ENCODE measurements at places on chromosomes 3 and 15.
A peak's percentile ranks its signal among the peaks of the same experiment; 100 is the strongest.

DNA sequence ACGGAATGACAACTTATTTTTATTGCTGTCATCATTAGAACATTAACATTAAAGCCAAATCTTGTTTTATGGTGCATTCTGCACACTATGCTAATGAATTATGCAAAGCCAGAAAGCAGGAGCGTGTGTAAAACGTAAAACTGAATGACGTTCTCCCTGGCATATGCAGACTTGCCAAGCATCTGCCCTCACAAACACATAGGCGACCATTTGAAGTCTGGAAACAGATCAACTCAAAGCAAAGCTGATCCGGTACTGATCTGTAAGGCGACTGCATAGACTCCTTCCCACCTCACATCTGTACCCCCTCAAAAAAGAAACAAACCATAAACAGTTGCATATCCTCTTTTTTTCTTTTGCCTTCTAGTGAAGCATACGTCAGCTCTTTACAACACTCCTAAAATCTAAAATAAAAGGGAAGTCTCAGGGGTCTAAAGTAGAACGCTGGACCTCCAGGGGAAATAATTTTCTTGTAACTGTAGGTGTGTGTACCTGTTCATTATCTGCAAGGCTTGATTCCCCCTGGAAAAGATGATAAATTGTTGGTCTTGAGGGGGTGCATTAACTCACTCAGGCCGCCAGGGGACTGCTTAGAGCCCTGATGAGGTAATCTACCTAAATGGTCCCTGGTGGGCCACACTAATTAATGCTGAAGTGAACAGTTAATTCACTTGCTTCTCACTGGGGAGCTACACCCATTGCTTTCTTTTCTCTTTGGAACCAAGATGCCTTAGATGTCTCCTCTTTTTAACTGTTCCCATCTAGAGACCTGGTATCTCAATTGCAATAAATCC lies 231.4 kb downstream of the CDIN1 start:
- peak; percentile 42 for DNase-seq

DNA sequence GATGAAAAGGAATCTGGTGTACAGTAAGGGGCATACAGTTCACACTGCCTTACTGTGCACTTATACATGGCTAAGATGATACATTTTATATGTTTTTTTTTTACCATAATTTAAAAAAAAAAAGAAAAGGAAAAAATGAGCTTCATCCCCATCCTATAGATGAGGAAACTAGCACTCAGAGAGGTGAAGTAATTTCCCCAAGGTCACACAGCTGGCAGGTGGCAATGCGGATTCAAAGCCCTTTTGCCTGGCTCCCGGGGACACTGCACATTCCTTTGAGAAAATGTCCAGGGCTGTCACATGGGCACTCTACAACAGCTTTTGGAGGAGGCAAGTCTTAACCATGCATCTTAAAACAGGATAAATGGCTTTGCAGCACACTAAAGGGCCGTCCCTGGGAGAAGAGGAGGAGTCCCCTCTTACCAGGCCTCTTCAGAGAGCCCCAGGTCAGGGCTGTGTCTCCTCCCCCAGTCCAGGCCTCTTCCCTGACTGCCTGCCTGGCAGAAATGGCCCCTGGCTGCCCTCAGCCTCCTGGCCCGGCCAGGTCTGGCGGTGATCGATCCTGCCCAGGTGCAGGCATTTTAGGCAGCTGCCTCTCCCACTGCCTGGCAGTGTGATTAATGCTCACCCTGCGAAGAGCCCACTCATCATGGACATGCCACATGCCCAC lies 95.1 kb upstream of the LINGO1 start:
- no peak for DNase-seq

- no peak for DNase-seq
Measured at GRCh38 chr3:84039099-84039498, 919.7 kb upstream of the CADM2 start.

GRCh38 chr15:91921188-91921842 lies 67.8 kb downstream of the SLCO3A1 start:
- no peak for DNase-seq

GRCh38 chr3:113275929-113276750 lies 64.8 kb downstream of the BOC start:
- DNase-seq, result no peak

DNA sequence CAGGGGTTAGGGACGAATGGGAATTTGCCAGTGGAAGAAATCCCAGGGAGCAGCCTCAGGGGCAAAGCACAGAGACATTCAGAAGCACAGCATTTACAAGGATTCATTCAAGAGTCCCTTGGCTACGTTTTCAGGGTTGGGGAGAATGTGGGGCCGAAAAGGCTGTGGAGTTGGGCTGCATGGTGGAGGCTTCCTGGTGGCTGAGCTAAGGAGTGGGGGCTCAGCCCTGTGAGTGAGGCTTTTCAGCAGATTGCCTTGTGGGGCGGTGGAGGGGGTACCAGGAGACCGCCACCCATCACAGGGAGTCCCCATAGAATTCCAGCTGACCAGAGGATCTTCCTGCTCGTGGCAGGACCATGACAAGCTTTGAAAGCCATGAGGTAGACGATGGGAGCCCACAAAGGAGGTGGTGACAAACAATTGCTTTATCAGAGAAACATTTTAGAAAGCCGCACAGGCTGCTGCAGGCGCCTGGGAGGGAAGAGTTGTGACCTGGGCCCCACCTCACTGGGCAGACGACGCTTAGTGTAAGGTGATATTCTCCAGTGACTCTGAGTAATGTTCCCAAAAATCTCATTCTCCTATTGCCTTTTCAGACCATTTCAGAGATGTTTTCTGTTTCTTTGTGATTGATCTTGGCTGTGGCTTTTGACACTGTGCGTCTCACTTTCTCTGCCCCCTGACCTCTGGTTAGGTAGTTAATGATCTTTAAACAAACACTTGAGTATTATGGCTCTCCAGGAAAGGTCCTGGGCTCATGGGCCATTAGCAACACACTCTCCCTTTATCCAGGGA lies 128.0 kb downstream of the DNAJB8 start:
- no peak for DNase-seq

DNA sequence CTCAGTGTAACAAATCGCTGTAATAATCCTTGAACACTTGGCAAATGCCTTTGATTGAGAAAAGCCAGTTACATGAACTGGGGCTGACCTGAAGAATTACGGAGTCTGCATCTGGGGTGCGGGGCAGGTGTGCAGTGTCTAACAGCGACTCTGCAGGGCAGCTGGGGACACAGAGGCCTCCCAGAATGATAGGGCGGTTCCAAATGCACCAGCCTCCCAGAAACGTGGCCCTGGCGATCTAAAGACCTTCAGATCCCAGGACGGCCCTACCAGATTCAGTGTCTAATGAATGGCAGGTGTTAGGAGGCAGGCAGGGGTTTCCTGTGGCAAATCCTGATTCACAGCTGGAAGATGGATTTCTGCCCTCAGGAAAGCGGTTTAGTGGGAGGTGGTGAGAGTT lies 100.5 kb upstream of the RGMA start:
- no peak for DNase-seq

- DNase-seq, result no peak
Measured at GRCh38 chr3:158098834-158099424, 7.3 kb downstream of the SHOX2 start.

DNA sequence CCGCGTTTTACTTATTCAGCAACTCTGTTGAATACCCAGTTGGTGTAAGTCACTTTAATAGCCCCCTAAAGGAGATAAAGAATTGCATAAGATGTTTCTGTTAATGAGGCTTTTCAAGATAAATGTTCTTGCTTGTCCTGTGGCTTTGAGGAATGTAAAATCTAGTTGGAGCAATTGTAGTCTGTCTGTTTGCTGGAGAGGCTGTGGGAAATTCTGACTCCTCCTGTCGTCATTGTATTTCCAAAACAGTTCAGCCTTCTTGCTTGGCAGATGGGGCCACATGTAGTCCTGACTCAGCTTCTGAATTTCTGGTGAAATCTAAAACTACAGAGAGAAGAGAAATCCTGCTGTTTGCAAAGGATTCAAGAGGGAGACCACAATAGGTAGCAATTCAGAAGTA lies 114.4 kb downstream of the RYR3 start:
- no peak for DNase-seq

GRCh38 chr3:58568572-58569286 lies 8.5 kb downstream of the FAM107A start:
- DNase-seq, result peak; percentile 45

GRCh38 chr15:57563416-57563815 lies 28.3 kb upstream of the MYZAP start:
- no peak for DNase-seq

DNA sequence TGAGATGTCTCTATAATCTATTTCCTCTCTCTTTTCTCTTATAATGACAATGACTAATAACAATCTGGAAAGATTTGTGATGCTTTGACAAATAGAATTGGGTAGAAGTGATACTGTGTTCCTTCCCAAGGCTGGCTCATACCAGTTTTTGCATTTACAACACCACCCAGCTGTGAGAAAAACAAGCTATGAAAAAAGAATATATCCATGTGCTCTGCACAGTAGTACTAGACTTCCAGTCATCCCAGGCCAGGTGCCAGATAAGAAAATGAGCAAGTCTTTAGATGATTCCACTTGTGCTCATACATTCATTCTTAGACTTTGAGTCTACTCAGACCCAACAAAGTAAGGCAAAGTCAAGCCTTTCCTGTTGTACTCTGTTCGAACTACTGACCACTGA lies 350.2 kb upstream of the POU1F1 start:
- no peak for DNase-seq

DNA sequence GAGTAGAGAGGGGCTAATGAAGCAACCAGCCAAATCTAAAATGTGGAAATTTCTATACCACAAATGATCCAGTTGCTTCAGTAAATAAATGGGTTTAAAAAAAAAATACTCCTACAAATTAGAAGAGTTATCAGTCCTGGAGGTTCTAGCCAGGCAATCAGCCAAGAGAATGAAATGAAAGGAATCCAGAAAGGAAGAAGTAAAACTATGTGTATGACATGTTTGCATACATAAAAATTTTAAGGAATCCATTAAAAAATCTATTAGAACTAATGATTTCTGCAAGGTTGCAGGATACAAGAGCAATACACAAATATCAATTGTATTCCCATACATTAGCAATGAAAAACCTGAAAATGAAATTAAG lies 9.6 kb downstream of the MESP2 start:
- DNase-seq, result no peak

DNA sequence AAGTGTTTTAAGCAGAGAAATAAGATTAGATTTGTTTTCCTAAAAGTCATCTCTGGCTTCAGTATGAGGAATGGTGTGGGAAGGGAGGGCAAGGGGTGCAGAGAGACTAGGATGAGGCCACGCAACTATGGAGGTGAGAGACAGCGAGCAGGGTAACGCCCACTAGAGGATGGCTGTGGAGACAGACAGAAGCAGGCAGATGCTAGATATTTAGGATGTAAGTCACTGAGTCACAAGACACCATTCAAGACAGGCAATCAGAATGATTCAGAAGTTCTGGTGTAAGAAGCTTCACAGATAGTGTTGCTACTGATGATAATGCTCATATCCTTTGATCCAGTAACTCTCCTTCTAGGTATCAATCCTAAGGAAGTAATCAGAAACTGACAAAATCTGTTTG lies 19.1 kb downstream of the HSPBAP1 start:
- DNase-seq, result no peak

DNA sequence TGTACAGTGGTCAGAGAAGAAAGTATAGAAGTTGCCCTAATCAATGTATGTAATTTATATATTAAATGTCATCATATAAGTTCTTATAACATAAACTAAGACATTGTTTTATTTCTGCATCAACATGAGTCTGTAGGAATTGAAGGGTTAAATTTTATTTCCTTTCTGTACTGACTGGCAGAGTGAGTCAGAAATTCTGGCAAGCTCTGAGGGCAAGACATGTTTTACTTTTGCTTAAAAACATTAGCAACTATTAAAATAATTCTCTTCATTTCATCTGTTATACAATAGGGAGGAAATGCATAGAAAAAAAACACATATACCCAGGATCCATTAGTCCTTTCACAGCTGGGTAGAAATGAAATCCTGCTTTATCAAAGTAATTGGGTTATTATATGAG lies 171.4 kb upstream of the ALCAM start:
- no peak for DNase-seq

- DNase-seq, result no peak
Measured at GRCh38 chr3:99559196-99559595, 79.2 kb upstream of the COL8A1 start.

GRCh38 chr3:11350374-11350773 lies 78.2 kb downstream of the ATG7 start:
- DNase-seq, result no peak

GRCh38 chr15:90885432-90886290 lies 1.4 kb downstream of the FES start:
- peak; percentile 42 for DNase-seq

GRCh38 chr15:80835336-80835735 lies 56.2 kb downstream of the CEMIP start:
- DNase-seq, result no peak

- no peak for DNase-seq
Measured at GRCh38 chr15:98840053-98840452, 167.5 kb downstream of the PGPEP1L start.

- no peak for DNase-seq
Measured at GRCh38 chr15:39161096-39161495, 419.8 kb upstream of the THBS1 start.

DNA sequence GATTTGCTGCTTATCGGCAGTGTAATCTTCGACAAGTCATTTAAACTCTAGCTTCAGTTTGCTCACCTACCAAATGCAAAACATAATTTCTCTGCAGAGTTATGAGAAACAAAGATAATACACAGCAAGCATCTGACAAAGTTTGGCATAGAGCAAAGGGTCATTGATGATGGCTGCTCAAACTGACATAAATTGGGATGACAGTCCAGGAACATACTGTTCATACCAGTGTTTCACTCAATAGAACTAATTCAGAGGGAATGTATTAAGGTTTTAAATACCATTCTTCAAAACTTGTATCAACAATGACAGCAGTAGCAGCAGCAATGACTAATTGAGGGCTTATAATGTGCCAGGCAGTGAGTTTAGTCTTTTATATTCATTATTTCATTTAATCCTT lies 137.6 kb downstream of the SPATA16 start:
- DNase-seq, result no peak

DNA sequence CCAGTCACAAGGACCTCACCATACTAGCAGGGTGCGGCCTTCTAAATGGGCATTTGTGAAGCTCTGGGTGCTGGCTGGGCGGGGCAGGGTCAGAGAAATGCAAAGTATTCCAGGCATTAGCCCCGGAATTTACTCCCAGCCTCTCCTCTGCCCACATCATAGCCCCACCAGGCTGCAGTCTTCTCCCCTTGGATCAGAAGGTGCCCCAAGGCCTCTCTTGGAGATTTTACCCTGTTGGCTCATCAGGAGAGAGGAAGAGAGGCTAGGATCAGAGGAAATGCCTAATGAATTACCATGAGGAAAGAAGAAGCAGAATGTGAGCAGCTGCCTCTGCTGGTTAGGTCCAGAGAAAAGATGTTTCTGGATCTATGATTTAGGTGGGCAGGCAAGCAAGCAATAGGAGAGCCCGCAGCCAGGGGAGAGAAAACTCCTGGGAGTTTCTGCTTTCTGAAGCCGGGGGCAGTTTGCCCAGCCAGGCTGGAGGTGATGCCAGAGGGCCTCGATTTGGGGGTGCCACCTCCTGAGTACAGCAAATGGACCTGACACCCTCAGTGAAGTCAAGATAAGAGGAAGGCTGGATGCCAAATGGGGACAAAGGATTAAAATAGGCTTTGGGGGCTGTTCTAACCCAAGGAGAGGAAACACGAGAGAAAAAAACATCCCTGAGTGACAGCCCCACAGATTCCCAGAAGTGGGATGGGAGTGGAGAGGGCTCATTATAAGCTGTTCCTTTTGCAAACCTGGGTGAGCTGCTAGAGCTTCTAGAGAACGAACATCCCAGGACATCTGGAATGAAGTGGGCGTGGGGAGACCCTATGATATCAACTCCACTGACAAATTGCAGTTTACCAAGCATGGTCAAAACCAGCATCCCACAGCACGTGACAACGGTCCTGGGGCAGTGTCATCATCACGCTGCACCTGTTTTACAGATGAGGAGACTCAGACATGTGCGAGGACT lies 65.4 kb downstream of the BDH1 start:
- DNase-seq, result no peak

- no peak for DNase-seq
Measured at GRCh38 chr3:16406166-16406565, 107.3 kb downstream of the RFTN1 start.

Measured in NCI-H1694 (cell line).